Upper lobe of left lung (tissue), 6 donors: ENCODE measurements at places on chromosomes 1 and 21. TPM values are rescaled to one million over a fixed set of nuclear protein-coding genes. Genes with fewer than 3 reads are reported as not detected.
A peak's percentile ranks its signal among the peaks of the same experiment; 100 is the strongest.

PRAMEF2 gene
- not detected for total RNA-seq

DNA sequence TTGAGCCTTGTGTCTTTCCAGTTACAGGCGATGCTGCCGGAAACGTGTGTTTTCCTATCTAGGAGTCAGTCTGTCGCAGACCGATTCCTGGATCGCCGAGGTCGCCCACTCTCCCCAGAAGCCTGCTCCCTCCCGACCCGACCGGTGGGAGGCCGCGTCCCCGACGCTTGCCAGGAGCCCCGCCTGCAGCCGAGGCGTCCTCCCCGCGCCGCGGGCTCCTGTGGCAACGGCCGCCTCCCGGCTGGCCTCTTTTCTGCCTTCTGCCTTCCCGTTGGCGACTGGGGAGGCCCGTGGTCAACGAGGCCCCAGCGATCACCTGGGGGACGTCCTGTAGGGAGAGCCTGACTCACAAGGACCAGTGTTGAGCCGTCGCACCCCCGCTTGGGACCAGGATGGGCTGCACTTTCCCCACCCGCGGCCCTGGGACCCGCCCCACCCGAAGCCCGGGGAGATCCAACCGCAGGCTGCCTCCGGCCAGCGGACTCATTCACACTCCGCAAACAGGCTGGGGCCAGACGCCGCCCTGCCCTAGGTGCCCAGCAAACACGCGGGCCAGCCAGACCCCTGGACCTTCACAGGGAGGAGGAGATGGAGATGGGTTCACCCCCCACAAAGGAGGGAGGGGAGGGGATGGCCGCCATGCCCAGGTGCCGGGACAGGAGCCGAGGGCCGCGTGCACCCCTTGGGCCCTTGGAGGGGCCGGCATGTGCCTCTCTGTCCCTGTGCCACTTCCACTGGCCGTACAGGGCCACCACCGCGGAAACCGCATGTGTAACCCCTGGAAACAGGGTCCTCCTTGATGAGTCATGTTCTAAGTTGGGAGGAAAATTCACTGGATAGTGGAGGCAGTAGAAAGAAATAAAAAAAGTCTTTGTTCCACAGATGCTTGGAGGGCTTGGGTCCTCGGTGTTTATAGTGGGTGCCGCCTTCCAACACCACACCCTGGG, 7.2 kb upstream of the COL6A1 start:
- DNase-seq: peak; percentile 87

GRCh38 chr1:108033550-108033951, 68.6 kb upstream of the VAV3 start:
- DNase-seq: no peak

FLG2 gene
- not detected for total RNA-seq

TMEM39B gene
- total RNA-seq: 5.0 TPM
